Activated T-helper 1 cell treated with Interleukin-2 at 50 U/mL for 16 hours (primary cell): ENCODE measurements at places on chromosomes 5 and 9.

DNA sequence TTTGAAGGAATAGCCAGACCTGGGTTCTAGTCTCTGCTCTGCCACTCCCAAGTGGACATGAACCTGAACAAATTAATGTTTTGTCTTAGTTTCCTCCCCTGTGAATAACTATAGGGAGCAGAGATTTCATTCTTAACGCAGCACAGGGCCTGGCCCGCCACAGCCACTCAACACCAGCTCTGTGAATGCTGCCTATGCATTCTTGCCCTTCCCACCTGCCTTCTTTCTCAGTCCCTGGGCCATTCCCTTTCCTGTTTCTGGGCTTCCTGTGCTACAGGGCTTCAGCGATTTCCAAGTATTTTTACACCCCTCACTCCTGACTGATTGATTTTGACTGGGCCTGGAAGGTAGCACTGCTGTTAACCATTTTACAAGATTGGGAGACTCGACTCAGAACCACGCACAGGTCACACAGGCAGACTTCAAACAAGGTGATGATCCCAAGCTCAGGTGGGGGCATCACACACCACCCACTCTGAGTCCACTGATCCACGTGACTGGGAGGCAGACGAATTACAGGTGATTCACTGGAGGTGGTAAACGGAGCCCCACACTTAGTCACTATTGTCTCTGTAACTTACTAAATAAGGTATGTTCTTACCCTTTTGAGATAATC, 21.4 kb downstream of the PTPN3 start:
- DNase-seq: no peak

GRCh38 chr5:113132564-113132963, 156.0 kb downstream of the DCP2 start:
- DNase-seq: no peak

DNA sequence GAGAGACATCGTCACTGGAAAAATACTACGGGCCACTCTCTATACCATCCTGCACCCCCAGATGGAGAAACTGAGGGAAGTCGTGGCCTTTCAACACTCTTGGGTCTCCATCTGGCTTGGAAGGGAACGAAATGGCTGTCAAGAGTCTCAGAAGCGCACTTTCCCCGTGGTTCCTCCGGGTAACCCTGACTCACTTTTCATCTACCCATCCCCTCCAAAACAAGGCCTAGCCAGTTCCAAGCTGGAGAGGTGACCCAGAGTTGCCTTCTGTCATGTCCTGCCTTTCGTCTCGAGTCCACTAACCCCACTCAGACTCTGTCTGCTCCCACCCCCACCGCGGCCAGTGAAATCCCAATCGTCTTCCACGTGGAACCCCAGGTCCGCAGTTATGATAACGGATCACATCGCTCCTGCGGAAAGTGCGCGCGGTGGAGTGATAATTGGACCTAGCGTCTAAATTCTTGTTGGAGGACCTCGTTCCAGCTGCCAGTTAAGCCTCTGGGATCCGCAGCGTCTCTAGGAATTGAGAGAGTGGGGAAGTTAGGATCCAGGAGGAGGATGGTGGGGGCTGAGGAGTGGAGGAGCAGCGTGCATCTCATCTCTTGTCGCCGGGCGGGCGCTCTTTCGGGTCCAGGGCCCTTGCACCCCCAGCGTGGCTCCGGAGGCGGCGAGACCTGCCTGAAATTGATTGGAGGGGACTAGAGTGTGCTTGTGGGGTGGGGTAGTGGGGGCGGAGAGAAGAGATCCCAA, 4.6 kb downstream of the CDKN2A start:
- no peak for DNase-seq

DNA sequence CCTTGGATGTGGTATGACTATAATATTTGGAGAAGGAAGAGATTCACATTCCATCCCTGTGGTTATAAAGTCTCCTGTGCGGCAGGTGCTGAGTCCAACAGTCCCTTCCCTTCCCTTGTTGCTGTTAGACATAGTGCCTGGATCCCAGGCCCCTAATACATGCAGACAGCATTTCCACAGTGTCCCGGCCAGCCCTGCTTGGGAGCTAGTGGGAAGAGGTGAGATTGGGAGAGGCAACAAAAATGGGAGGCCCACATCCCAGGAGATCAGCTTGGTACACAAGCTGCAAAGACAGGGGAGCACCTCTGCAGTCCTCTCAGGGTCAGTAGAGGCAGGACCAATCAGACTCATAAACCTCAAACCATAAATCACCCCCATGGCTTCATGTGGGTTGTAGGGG, 3.3 kb upstream of the NEURL1B start:
- no peak for DNase-seq

GRCh38 chr5:165157219-165157618, 1651.8 kb downstream of the MAT2B start:
- DNase-seq: no peak

DNA sequence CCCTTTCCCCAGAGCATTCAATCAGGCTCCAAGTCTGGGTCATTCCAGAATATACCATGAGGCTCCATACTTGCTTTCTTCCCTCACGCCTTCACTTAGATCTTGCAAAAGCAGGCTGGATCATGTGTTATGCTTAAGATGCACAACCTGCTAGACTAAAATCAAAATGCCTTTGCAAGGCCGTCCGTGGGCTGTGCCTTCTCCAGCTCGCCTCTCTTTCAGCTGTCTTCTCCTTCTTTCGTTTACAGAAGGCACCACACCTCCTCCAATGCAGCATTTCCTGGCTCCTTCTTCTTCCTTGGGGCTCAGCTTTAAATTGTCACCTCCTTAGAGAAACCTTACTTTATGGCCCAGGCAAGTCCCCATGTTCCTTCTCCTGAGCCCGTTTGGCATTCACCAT, 150.6 kb downstream of the ADCY2 start:
- no peak for DNase-seq

GRCh38 chr5:150108711-150109514, 22.6 kb upstream of the CSF1R start:
- DNase-seq: no peak

- DNase-seq: no peak
Measured at GRCh38 chr5:32712481-32713360, 1.6 kb downstream of the NPR3 start.

DNA sequence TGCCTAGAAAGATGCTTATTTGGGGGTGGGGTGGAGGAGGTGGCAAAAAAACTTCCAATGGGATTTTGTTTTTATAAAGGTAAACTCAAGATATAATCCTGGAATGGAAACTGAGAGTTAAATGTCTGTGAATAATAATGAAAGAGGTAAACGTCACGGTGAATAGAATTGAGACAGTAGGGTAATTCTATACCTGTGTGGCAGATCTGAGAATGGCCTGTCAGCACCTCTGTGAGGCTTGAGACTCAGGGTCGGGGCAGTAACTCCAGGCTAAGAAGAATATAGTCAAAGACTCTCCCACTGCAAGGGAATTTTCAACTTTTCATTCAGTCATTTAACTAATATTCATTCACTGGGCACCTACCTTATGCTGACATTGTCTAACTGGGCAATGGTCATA, 581.2 kb upstream of the ZNF608 start:
- no peak for DNase-seq

GRCh38 chr5:178417391-178417811, 172.8 kb downstream of the COL23A1 start:
- no peak for DNase-seq

DNA sequence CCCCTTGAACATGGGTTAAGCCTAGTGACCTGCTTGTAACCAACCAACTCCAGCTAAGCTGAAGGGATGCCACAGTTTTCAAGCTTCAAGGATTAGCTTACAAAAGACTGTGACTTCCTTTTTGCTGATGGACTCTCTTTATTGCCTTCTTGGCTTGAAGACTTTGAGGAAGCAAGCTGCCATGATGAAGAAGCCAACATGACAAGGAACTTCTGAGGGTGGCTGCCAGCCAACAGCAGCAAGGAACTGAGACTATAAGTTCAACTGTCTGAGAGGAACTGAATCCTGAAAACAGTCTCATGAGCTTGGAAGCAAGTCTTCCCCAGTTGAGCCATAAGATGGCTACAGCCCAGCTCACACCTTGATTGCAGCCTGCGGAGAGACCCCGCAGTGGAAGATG, 116.1 kb upstream of the TAF11L2 start:
- no peak for DNase-seq

DNA sequence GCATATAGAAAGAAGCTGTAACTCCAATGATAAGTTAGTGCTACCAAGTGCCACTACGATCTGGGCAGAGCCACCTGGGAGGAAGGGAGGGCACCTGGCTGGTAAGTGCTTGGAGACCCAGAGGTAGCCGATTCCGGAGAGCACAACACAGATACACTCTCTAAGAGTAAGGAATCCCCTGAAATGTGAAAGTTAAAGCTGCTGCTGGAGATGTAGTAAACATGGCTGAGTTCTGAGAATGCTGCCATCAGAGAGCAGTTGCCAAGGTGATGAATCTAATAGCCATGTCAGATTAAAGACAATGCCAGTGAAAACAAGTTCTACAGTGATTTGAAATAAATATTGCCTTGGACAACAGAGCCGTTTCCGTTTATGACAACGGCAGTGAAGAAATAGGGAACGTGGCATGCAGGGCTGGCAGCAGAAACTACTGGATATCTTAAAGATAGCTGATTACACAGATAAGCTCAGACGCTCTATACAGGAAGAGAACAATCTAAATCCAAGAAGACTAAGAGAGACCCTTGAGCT, 561.2 kb upstream of the C9orf72 start:
- no peak for DNase-seq

- DNase-seq: no peak
Measured at GRCh38 chr5:6424110-6424659, 24.5 kb upstream of the UBE2QL1 start.

DNA sequence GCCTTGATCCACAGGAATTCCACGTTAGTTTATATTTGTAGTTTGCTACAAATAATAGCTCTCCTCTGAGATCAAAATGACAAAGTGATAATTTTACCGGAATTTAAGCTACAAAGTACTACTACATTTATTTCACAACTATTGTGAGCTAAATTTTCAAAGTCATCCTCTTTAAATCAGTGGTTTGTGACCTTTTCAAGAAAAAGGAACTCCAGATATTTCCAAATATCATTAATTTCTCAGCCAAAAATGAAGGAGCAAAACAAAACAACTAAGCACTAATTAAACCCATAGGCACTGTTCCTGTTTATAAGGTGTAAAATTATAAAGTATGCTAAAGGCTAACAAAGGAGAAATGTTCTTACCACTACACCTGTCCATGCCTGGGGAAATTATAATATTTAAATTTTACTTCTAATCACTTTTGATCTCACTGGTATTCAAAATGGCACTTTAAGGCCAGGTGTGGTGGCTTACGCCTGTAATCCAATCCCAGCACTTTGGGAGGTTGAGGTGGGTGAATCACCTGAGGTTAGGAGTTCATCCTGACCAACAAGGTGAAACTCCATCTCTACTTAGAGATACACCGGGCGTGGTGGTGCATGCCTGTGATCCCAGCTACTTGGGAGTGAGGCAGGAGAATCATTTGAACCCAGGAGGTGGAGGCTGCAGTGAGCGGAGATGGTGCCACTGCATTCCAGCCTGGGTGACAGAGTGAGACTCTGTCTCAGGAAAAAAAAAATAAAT, 77.5 kb downstream of the CEMIP2 start:
- DNase-seq: no peak

GRCh38 chr9:71638627-71639026, 129.7 kb downstream of the CEMIP2 start:
- no peak for DNase-seq

GRCh38 chr9:20225826-20226225, 396.5 kb downstream of the MLLT3 start:
- DNase-seq: no peak

DNA sequence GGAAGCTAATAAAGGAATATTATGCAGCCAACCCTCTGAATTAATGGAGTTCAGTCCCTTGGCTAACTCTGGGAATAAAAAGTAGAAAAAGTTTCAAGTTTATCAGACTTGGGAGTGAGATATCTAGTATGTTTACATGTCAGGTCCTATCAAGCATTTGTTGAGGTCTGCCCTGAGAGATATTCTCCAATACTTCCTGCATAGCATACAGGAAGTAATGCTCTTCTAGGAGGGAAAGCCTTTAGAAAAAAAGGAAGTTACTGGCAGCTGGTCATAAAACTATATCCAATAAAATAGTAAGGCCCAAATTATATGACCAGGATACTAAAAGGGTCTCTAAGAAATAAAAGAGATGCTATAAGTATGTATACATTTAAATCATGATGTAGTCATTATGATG, 594.1 kb upstream of the FTMT start:
- DNase-seq: no peak

DNA sequence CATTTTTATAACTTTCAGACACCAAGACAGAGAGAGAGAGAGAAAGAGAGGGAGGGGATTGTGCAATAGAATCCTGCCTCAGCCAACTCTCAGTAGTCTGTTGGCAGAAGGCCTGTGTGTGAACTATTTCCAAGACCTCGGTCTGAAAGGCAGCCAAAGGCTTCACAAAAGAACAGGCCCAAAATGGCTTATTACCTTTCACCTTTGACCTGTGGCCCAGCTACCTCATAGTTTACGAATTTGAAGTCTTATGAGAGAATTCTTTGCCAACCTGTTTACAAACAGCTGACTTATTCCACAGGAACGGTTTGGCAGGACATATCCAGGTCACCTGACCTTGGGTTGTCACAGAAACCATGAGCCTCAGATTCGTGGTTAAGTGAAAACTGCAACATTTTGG, 48.6 kb downstream of the NR2F1-AS1 start:
- no peak for DNase-seq

GRCh38 chr5:56760723-56761122, 54.6 kb upstream of the MAP3K1 start:
- no peak for DNase-seq

- DNase-seq: no peak
Measured at GRCh38 chr5:170219615-170220014, 13.2 kb upstream of the C5orf58 start.

DNA sequence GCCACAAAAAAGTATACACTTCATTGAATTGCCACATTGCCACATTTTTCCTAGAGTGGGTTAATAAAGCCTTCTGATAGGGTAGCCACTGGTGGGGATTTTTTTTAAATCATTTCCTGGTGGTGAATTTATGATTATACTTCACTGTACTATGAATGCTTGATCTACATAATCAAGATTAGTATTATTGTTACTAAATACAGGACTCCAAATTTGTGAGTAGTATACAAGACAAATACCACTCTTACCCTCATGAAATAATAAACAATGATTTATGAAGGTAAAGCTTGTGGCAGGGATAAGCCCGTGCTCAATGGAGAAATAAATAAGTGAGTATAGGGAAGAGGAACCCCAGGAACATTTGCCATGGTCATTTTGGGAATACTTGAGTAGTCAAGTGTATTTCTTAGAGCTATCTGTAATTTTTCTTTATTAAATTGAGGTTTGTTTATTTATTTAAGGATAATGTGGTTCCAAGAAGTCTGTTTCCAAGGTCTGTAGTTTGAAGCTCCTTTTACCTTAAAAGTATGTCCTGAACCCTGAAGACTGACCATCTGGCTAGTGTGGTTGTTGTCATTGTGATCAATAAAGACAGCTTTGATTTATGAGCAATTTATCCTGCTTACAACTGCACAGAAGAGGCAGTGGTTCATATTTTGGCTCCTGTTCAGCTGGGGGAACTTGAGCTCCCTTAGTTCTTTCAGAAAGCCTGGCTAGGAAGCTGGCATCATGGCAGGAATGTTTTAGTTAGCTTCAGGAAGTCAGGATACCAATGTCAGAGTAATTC, 118.6 kb downstream of the ZSWIM6 start:
- no peak for DNase-seq
